Caco-2 (cell line): ENCODE measurements at places on chromosomes 1 and 21. TPM values are rescaled to one million over a fixed set of nuclear protein-coding genes. Genes with fewer than 3 reads are reported as not detected.

The CELA3B gene
- not detected in 2 replicates for total RNA-seq

The LIX1L gene
- total RNA-seq = 0.82 and 1.1 TPM in 2 replicates

The SFN gene
- 21.4 and 22.1 TPM in 2 replicates for total RNA-seq

The TCHHL1 gene
- not detected in 2 replicates for total RNA-seq

The VWA5B1 gene
- not detected in 2 replicates for total RNA-seq

The CNR2 gene
- not detected in 2 replicates for total RNA-seq

The SH3D21 gene
- total RNA-seq = 12.1 and 12.4 TPM in 2 replicates

The CRNN gene
- not detected in 2 replicates for total RNA-seq

The CCDC17 gene
- total RNA-seq = 1.9 and 2.4 TPM in 2 replicates

The ASCL5 gene
- total RNA-seq = 0.26 and 0.48 TPM in 2 replicates

The CCDC185 gene
- total RNA-seq = not detected in 2 replicates

The CA6 gene
- total RNA-seq = not detected in 2 replicates

The SELP gene
- total RNA-seq = not detected in 2 replicates

The CFHR4 gene
- total RNA-seq = not detected in 2 replicates

The ARF1 gene
- 374 and 378 TPM in 2 replicates for total RNA-seq

The METTL13 gene
- 36.9 and 40.4 TPM in 2 replicates for total RNA-seq
